ENCODE measurements at places on chromosomes 3 and 15. TPM values are rescaled to one million over a fixed set of nuclear protein-coding genes. Genes with fewer than 3 reads are reported as not detected.

DNA sequence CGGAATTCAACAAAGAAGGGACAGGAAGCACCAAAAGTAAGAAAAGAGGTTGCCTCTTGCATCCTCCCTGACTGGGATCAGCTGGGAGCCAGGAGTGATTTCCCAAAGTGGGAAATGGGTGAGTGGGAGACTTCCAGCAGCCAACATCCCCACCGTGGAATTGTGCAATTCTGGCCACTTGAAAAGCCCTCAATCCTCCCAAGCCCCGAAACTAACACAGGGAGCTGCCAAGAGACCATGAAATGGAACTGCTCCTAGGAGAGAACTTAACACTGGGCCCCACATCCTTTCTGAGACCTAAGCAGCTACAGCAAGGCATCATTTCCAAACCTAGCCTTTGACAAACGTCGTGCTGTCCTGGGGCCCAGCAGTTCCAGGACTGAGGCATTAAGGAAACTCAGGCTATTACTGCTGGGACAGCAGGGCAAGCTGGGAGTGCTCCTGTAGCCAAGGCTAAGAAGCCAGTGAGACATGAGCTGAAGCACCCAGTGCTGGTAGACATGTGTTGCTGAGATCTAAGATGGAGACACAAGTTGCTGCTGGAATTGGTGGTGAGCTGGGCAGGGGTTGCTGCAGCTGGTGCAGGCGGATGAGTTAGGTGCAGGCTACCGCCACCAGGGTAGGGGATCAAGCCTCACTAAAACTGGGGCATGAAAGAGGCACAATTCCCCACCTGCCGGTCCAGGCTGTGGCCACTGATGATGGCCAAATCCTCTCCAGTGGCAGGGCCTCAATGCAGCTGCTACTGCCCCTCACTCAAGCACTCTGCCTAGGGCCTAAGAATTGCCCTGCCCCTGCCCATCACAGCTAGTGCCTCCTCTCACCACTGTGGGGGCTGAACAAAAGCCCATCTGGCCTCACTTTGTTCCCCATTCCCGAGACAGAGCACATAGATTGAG lies 43.9 kb downstream of the ALDH1A2 start:
- DNase-seq = no peak
- no peaks in the 10 kb centered on the region for H3K4me1 ChIP-seq
- H3K27me3 ChIP-seq = peaks cover 18% of the 10 kb centered on the region
- peaks cover 11% of the 10 kb centered on the region for H3K36me3 ChIP-seq

DNA sequence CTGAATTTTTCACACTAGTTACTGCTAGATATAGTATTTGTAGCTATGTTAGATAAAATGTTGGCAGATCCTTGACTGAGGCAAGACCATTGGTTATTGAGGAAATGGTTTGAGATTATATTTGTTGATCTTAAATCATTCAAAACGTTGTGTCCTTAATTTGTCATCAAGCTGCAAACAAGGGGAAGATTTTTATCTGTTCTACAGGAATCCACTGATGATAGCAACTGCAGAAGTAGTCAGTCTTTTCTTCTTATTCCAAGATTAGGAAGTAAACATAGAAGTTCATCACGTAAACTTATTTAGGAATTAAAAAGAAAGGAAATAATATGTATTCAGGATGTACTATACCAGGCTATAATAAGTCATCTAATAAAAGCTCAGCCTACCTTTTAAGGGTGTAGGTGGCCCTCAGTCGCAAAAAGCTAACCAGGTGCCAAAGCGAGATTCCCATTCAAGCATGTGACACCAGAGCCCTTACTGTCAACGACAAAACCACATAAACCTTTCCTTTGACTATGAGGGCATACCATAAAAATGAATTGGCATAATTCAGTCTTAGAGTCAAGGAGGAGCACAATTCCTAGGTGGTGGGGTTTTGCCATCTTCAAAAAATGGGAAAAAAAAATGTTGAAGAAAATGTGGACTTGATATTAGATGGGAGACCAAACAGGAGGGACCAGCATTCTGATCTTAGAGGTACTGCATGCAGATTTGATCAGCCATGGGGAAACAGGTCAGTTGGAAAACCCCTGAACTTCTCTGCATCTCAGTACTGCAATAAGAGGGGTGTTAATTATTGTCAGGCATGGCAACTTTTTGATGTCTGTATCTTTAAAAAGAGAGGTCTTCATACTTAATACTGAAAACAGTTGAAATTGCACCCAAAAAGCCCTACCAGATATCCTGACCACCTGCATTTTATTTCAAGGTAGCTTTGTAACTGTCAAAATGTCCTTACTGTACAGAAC lies 212.5 kb upstream of the UBE2E1 start:
- peaks cover 9% of the 10 kb centered on the region for H3K36me3 ChIP-seq
- no peak for DNase-seq
- H3K27ac ChIP-seq = no peak overlapping the region
- H3K27me3 ChIP-seq = no peaks in the 10 kb centered on the region

DNA sequence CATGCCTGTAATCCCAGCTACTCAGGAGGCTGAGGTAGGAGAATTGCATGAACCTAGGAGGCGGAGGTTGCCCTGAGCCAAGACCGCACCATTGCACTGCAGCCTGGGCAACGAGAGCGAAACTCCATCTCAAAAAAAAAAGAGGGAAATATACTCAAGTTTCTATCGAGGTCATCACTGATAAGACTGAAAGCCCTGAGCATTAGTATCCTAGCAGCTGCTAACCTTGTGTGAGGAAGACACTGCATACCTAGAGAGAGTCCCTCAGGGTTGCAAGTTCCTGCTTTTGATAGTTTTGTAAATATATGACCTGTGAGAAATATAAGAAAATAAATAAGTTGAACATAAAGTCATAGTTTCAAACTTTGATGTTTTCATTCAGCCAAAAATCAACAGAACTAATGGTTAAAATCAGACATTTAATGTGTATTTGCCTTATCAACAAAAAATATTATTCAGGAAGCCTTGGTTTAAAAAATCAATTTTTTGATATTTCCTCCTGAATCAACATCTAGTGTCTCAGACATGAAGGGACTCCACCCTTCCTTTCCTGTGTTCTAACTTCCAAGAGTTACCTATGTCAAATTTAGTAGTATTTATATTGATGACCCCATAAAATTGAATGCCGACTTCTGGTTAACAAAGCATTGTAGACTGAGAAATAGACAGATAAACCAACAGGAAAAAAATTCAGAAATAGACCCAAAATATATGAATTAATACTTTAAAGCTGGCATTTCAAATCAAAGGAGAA lies 19.8 kb upstream of the USP3 start:
- H3K4me1 ChIP-seq = peaks cover 76% of the 10 kb centered on the region
- H3K36me3 ChIP-seq = no peaks in the 10 kb centered on the region
- H3K27me3 ChIP-seq = no peaks in the 10 kb centered on the region
- DNase-seq = no peak
- no peak overlapping the region for H3K4me3 ChIP-seq

DNA sequence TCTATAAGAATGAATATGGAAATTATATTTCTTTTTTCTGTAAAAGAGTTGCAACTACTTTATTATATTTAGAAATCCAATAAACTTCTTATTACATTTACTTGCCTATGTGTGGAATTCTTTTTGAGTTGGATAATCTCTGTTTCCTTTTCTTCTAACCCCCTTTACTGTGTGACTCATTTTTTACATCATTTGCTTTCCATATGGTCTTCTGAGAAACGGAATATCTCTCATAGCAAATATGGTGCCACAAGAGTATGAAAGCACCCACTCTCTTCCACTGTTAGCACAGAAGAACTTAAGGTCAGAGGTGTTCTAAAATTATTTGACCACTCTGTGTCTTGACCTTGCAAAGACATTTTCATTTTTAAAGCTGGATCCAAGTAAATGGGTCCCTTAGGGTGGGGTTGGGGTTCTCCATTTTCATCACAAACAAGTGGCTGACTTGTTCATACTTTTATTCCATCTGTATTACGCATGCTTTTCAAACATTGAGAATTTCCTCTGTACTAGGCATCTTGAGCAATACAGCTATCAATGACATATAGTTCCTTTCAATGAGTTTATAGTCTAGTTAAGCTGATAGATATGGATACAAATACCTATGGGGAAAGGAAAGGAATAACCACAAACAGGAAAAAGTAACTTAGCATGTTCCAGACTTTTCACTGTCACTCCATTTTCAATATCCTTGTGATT lies 281.1 kb upstream of the TPRG1 start:
- H3K4me1 ChIP-seq = peaks cover 5% of the 10 kb centered on the region
- H3K4me3 ChIP-seq = no peak overlapping the region
- no peaks in the 10 kb centered on the region for H3K27me3 ChIP-seq

Gene ITIH4
- total RNA-seq = 2.2 TPM
